ENCODE measurements at places on chromosomes 13 and 19.

GRCh38 chr19:5881543-5882299 lies 11.4 kb upstream of the FUT5 start:
- no peak for DNase-seq

DNA sequence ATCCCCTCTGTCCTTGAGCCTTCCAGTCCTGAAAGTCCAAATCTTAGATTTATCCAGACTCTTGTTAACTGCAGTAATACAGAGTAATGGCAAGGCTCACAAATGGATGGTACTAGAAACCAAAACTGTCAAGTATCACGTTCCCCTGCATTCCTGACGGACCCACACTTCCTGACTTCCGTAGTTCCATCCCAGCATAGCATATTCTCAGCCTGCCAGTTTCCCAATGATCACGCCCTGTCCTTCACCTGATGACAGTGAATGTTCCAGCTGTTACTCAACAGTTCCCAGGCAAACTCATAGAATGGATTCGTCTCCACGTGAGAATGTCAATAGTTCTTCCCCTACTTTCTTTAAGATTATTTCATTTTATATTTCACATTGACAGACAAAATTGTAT lies 33.6 kb downstream of the SLC7A1 start:
- DNase-seq: no peak

- DNase-seq: no peak
These were observed 101.2 kb downstream of the LHFPL6 start for GRCh38 chr13:39501702-39502324.

GRCh38 chr13:100336795-100337516 lies 248.1 kb downstream of the PCCA start:
- no peak for DNase-seq

- no peak for DNase-seq
These were observed 1.6 kb upstream of the FCGBP start for GRCh38 chr19:39936020-39936419.

DNA sequence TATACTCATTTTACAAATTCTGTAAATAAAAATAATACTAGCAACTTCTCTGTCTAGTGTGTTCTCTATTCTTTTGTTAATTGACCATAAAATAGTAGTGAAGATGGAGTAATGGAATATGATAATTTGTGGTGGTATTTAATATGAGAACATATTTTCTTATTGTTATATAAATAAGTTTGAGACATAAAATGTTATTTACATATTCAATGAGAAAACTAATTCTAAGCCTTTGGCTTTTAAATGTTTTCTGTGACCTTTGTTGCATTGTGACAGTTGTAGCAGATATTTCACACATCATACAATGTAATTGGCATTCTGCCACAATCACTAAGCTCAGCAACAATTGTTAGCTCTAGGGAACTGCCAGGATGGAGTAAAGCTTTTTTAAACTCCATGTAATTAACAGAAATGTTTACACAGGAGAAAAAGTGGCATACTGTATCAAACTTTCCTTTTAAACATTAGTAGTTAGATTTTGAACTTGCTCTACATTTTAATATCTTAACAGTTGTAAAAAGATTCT lies 562.1 kb upstream of the PCDH9 start:
- DNase-seq: no peak

- no peak for DNase-seq
These were observed 37.1 kb downstream of the PCCA start for GRCh38 chr13:100125946-100126345.

DNA sequence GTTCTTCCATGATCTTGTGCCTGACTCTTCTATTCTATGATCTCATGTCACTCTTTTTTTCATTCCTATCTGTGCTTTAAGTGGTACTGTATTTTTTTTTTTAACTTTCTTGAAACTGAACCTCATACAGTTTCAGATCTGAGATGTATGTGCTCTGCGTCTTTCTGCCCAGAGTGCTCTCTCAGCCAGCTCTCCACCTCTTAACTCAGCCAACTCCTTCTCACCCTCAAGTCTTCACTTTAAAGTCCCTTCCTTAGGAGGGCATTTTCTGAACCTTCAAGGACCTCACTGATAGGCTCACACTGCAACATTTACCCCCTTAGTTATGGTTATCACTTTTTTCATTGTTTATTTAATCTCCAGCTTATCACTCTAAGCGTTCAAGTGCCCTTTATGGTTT lies 158.7 kb downstream of the IRS2 start:
- DNase-seq: no peak

GRCh38 chr13:26259634-26260033 lies 5.7 kb downstream of the CDK8 start:
- DNase-seq: no peak

- no peak for DNase-seq
These were observed 30.1 kb upstream of the FFAR2 start for GRCh38 chr19:35417713-35418534.

DNA sequence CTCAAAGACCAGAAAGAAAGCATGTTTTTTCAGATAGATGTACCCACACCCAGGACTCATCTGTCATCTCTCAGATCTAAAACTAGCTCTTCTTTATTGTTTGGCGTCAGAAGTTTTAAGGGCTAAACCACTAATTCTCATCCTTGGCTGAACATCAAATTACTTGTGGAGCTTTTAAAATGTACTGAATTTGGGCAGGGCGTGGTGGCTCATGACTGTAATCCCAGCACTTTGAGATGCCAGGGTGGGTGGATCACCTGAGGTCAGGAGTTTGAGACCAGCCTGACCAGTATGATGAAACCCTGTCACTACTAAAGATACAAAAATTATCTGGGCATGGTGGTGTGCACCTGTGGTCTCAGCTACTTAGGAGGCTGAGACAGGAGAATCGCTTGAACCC lies 47.4 kb downstream of the RCBTB2 start:
- no peak for DNase-seq

DNA sequence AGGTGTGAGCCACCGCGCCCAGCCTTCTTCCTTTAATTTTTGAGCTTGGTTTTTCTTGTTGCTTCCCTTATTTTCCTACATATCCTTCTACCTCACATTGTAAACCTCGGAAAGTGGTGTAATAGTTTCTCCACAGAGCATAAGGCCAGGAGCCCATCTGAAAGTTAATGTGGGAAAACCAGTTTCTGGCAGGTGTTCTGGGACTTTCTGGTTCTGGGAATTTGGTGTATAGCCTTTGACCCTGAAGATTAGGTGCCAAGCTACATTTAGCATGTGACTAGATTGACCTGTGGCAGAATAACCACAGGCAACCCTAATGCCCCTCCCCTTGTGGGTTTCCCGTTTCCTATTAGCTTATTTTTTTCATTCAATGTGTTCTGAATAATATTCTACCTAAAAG lies 8.7 kb downstream of the POP4 start:
- no peak for DNase-seq

DNA sequence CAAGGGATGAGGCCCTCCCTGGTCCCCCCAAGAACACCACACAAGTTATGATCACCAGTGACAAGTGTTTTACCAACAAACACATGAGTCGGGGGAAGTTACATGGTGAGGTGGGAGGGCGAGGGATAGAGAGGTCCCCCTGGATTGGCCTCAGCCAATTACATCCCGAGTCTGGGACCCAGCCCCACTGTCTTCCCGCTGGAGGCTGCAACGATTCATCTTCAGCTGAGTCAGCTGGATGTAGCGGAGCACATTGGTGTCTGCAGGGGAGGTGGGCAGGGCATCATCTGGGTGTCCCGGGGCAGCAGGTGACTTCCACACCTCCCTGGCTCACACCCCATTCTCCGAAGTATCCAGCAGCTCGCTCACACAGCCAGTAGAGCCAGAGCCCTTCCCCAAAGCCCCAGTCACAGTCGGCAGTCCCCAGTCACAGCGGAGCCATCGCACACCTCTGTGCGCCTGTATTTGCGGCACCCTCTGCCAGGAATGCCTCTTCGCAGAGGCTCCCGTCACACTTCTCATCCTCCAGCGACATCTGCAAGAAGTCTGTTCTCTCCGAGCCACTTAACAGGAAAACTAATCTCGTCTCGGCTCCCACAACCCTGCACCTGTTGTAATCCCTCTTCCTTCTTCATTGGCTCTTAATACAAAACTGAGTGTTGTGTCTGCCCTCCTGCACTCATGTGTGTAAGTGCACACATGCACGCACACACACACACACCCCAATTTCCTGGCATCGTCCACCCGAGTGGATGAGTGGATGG lies 2.0 kb downstream of the TTC9B start:
- DNase-seq: no peak

DNA sequence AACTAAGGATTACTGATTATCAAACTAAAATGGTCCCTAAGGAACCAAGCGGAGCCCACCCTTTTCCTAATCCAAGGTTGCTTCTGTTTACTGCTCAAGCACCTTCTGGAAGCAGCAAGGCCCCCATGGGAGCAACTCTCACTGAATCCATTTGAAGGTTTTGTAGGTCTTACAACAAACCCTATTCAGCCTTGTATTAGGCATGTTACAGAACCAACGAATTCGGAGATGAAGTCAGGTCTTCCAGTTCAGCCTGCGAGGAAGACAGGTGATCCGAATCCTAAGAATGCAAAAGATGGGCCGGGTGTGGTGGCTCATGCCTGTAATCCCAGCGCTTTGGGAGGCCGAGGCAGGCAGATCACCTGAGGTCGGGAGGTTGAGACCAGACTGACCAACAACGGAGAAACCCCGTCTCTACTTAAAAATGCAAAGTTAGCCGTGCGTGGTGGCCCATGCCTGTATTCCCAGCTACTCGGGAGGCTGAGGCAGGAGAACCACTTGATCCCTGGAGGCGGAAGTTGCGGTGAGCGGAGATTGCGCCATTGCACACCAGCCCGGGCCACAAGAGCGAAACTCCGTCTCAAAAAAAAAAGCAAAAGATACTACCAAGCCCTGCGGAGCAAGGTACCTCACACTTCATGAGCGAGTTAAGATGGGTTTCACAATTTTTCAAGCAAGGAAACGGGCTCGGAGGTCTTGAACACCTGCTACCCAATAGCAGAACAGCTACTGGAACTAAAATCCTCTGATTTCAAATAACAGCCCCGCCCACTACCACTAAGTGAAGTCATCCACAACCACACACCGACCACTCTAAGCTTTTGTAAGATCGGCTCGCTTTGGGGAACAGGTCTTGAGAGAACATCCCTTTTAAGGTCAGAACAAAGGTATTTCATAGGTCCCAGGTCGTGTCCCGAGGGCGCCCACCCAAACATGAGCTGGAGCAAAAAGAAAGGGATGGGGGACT lies 609 bp downstream of the ZAR1L start:
- DNase-seq: peak; percentile 83

DNA sequence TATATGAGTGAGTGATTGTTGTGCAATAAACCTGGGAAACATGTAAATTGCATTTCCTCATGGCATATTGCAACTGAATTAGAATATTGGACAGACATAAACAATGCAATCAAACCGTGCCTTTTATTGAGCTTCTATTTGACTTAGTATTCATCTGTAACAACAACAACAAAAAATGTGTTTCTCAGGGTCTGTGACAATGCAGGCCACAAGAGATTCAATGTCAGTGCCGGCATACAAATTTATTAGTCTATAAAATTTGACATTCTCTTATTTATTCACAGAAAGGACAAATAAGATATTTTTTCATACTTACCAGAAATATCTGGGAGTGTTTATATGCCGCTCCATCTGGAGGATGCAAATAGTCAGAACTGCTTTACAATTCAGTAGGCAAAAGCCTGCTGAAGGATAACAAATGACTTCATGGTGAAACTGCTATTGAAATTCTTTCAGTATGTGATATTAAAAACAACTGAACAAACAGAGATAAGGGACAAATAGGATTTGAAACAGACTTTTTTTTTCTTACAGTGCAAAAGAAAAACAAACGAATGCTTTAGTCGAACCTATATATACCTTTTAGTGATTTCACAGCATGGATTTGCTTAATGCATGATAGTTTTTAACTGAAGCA lies 77.2 kb downstream of the DACH1 start:
- DNase-seq: no peak

DNA sequence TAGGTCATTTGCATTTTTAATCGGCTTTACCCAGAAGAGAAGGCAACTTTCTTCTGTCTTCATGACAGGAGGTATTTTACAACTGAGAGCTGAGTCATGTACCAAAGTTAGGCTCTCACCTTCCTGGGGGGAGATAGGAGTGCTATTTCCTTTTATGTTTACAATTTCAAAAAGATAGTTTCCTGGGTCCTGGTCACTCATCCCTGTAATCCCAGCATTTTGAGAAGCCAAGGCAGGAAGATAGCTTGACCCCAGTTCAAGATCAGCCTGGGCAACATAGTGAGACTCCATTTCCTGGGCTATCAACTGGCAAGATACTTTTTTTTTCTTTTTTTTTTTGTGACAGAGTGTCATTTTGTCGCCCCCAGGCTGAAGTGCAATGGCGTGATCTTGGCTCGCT lies 7.6 kb downstream of the LYPD3 start:
- no peak for DNase-seq

DNA sequence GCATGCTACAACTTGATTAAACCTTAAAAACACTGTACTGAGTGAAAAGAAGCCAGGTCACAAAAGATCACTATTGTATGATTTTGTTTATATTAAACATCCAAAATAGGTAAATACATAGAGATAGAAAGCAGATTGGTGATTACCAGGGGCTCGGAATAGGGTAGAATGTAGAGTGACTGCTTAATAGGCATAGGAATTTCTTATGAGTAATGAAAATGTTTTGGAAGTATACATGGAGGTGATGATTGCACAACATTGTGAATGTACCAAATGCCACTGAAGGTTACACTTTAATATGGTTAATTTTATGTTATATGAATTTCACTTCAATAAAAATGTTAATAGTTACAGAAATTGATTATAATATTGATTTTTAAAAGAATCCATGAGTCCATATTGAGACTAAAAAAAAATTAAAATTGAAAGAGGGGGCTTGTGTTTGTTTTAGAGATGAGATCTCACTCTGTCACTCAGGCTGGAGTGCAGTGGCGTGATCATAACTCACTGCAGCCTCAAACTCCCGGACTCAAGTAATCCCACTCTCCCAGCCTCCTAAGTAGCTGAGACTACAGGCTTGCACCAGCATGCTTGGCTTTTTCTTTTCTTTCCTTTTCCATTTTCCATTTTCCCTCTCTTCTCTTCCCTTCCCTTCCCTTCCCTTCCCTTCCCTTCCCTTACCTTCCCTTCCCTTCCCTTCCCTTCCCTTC lies 85.1 kb downstream of the FNDC3A start:
- DNase-seq: no peak

GRCh38 chr19:16627928-16628182 lies 149 bp downstream of the MED26 start:
- DNase-seq: no peak

DNA sequence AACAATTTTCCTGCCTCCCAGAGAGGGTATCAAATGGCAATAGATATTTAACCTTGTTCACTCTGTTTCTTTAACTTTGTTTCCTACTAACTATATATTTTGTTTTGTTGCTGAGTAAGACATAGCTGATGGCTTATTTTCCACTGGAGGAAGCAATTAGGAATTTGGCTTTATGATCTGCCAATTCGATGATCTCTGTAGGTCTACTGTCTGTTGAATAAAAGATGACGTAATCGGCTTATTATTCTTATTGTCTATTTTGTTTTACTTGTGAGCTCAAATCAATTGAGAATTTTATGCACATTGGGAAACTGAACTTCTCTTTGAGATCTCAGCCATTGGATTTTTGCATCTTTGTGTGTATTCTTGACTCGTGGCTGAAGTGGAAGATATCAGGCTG lies 862.6 kb downstream of the EFNB2 start:
- DNase-seq: no peak

- DNase-seq: peak; percentile 67
These were observed at the start of gene TMEM221 for GRCh38 chr19:17448131-17448967. TMEM221 (minus strand) TSS chr19:17448668; CDS start chr19:17448462, 206 bp downstream.

- DNase-seq: no peak
These were observed 4.7 kb upstream of the RGL3 start for GRCh38 chr19:11423791-11424181.

All from CD4-positive, alpha-beta T cell treated with Interleukin-10 for 1 hour (primary cell).